NCI-H2029 (cell line): ENCODE measurements at places on chromosomes 11 and 22.

- no peak for DNase-seq
Observed at GRCh38 chr11:3164552-3165151, 458 bp downstream of the OSBPL5 start.

DNA sequence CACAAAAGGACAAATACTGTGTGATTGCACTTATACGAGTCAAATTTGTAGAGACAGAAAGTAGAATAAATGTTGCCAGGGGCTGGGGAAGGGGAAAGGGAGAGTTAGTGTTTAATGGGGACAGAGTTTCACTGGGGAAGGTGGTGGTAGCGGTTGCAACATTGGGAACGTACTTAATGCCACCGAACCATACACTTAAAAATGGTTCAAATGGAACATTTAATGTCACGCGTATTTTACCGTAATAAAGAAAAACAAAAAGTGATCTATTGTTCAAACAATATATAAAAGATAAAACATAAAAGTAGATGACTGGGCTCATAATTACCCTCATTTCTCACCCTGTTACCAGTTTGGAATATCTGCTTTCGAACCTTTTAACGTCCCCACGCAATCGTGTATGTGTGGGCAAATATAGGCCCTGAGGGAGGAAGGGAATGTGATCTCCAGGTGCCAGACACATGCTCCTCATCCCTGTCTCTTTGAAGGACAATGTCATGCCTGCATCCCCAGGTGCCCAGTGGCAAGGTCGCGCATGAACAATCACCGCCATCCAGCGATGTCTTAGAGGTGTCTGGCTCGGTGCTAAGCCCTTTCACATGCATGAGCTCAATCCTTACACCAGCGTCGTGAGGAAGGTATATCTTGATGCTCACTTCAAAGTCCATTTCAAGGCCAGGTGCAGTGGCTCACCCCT is 35.3 kb downstream of the LIF start:
- DNase-seq = no peak

GRCh38 chr11:1381793-1382425 is 7.8 kb upstream of the BRSK2 start:
- DNase-seq = no peak

DNA sequence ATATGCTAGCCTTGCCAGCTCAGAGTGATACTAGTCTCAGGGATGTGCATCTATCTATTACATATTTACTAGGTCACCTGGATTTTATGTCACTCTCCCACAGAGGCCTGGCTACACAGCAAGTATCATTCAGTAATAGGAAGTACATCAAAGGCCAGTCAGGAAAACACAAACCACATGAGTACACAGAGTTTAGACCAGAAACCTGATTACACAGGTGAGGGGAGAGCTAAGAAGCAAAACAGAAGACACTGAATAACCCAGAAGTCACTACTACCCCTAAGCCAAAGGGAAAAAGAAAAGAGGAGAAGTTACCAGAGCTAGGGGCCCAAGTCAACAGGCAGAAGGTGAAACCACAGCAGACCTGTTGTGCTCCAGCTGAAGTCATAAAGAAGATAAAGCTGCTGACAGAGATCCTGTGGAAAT is 13.3 kb downstream of the LPXN start:
- DNase-seq = no peak

- DNase-seq = no peak
Observed at GRCh38 chr11:117435326-117435725, 107.7 kb downstream of the CEP164 start.

GRCh38 chr22:36452250-36452977 is 29.0 kb downstream of the TXN2 start:
- no peak for DNase-seq

DNA sequence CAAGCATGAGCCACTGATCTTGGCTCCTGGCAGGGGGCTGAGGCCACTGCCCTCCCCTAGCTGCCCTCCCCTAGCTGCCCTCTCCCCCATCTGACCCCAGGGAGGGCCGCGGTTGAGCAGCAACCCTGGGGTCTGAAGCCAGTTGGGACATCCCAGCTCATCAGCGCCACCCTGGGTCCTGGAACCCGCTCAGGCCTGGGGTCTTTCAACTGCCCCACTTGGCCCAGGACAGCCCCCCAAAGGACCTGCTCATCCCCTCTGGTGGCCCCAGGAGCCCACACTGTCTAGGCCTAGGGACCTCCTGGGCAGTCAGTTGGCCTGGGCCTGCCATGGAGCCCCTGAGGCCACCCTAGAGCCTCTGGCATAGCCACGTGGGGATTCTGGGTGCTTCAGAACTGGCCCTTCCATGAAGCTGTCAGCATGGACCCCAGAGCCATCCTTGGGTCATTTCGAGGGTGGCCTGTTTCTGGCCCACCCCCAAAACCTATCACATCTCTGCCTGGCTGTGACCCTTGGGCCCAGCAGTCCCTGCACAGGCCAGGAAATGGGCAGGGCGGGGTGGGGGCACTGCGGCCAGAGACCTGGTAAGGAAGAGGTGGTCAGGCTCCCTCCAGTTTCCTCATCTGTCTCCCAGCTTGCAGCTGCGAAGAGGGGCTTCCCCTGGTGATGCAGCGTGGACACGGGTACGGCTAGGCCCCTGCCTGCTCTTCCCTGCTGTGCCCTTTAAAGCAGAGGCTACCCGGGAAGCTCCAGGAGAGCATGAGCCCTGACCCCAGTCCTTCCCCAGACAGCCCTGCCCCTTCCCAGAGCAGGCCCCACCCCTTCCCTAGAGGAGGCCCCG is 37.9 kb downstream of the MUC2 start:
- DNase-seq = no peak
